NCI-H1417 (cell line): ENCODE measurements at places on chromosomes 1 and 21.

GRCh38 chr1:244242446-244242845, 191.4 kb downstream of the ZBTB18 start:
- no peak for DNase-seq

GRCh38 chr1:44442791-44443190, 37.7 kb downstream of the RNF220 start:
- no peak for DNase-seq

DNA sequence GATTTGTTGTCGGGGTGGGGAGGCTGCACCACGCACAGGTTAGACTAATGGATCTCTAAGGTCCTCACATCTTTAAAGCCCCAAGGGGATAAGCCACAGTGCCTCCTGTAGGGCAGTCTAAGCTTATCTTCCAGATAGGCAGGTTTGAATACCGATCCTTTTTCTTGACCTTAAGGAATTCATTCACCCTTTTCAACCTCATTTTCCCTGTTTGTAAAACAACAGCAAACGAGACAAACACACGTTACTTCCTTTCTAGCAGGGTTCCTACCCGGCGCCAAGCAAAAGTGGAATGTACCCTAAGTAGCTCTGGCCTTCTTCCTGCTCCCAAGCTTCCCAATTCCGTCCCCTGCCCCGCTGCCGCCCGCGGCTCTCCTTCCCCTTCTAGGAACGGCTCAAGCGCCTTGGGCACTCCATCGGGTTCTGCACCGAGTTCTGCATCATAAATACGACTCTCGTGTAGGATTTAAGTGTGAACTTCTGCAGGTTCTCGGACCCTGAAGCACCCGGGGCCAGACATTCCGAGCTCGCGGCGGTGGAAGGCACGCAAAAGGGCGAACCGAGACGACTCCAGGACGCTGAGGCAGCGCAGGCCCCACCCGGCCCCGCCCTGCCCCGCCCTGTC, 548 bp upstream of the CDC20 start:
- DNase-seq: peak; percentile 20

GRCh38 chr1:229119876-229120275, 151.0 kb upstream of the RAB4A start:
- DNase-seq: no peak

DNA sequence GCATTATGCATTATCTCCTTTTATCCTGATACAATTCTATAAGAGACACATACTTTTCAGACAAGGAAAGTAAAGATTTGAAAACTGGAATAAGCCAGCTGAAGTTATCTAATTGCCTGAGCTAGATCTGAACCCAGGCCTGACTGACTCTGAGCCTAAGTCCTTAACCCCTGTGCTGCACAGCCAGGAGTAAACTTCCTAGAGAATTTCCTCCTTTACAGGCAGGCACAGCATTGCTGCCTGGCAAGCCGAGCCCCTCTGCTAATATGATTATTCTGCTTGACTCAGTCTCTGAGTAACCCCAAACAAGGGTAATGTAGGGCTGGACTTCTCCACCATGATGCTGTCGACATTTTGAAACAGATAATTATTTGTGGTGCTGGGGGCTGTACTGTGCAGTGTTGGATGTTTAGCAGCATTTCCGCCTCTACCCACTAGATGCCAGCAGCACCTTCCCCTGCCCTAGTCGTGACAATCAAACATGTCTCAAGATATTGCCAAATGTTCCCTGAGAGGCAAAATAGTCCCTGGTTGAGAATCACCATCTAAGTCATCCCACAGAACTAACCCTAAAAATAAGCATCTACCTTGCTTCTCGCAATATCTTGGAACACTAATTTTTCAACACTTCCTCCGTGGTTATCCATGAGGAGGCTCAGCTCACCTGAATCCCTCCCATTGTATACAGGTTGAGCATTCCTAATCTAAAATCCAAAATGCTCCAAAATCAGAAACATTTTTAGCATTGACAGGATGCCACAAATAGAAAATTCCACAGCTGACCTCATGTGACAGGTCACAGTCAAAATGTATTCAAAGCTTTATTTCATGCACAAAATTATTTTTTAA, 18.5 kb downstream of the CAMK1G start:
- DNase-seq: no peak

DNA sequence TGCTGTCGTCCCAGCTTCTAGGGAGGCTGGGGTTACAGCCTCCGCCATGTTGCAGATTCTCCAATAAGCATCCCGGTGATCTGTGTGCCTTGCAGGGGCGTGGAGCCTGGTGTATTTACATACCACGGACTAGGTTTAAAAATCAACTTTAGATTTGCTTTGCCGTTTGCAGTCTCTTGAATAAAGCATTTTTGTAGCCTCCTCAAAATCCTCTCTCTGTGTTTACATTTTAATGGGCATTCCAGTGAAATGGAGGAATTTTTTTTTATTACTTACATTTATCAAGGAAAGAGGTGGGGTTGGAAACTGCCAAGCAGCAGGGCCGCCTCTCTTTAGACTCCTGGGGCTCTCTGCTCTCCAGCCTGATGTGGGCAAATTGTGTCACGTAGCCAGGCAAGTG, 437.5 kb upstream of the VAMP3 start:
- DNase-seq: peak; percentile 15

GRCh38 chr1:41720861-41721410, 197.8 kb downstream of the HIVEP3 start:
- no peak for DNase-seq
